LoVo (cell line): ENCODE measurements at places on chromosomes 3 and 15.

GRCh38 chr3:61522060-61522459 is 39.3 kb upstream of the PTPRG start:
- DNase-seq = no peak

DNA sequence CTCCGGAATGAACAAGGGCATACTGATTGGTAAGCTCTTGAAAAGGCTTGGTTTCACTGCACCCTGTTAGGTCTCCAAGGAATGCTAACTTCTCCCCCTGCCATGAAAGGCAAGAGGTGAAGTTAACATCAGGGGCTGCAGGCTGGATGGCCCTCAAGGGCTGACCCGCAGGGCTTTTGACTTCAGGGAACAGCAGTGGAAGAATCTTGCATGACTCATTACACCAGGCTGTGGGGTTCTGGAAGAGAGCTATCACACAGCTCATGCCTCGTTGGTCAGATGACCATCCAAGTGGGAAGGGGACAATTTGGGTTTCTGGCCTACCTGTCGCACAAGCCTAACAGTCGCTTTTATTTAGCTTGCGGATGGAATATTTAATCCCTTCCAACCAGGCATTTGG is 23.6 kb upstream of the ATG7 start:
- DNase-seq = no peak

DNA sequence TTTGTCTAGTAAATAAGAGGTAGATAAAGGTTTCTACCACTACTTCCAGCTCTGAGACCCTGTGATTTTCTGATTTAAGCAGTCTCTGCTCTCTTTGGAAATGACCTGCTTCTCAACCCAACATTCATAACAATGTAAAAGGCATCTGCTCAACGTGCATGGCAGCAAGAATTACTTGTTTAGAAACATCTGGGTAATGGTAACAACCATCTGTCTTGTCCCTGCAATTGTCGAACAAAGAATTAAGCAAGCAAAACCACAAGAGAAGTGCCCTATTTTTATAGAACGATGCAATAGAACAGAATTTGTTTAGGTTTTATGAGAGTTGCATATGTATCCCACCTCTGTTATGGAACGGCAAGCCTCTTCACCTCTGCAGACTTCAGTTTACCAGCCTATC is 7.1 kb upstream of the FSIP1 start:
- no peak for DNase-seq

DNA sequence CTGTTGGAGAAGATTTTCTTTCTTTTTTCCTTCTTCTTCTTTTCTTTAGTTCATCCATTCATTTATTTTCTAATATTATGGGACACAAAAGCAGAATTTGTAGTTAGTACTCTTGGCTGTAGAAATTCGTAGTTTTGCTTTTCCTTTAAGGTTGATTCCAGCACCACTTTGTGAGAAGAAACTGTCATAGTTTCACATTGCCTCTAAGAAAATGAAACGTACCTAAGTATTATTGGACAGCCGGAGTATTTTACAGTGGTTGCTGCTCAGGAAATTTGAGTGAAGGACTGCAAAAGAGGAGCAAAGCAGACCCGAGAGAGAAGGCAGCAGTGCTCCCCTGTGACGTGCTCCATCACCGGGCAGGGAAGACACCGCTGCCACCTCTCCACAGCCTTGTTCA is 48.1 kb downstream of the PLCL2 start:
- DNase-seq = no peak

GRCh38 chr3:73547427-73548248 is 77.1 kb downstream of the PDZRN3 start:
- DNase-seq = no peak

DNA sequence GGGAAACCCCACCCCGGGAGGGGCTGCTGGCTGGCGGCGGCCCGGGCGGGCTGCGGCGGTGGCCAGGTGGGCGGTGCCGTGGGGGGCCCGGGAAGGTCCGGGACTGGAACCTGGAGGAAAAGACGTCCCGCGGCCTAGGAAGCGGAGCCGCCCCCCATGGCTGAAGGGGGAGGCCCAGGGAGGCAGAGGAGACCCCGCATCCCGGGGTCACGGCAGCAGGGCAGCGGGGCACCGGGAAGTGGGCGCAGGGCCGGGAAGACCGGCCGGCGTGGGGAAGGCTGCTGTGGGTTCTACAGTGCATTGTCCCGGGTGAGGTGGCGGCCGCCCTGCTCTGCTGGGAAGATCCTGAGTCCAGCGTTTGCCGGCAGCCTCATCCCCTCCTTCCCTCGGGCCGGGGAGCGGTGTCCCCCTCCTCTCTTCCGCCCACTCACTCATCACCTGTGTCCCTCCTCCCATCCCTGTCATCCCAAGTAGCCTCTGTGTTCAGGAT is 525 bp upstream of the FSTL1 start:
- DNase-seq = no peak

GRCh38 chr3:73437828-73438227 is 186.9 kb downstream of the PDZRN3 start:
- DNase-seq = no peak

- no peak for DNase-seq
These were observed 173.8 kb downstream of the RPLP1 start for GRCh38 chr15:69626095-69627066.

GRCh38 chr3:97793420-97794019 is 28.3 kb upstream of the CRYBG3 start:
- peak; percentile 53 for DNase-seq

GRCh38 chr3:32200490-32200889 is 38.0 kb upstream of the CMTM8 start:
- DNase-seq = no peak

- no peak for DNase-seq
These were observed 131.0 kb downstream of the PDZRN3 start for GRCh38 chr3:73493543-73494308.

- no peak for DNase-seq
These were observed 65.0 kb upstream of the MEIS2 start for GRCh38 chr15:37165395-37165794.

GRCh38 chr3:10505791-10506585 is 602 bp upstream of the ATP2B2 start:
- DNase-seq = no peak

GRCh38 chr15:89898614-89899294 is 5.0 kb upstream of the AP3S2 start:
- DNase-seq = peak; percentile 65

DNA sequence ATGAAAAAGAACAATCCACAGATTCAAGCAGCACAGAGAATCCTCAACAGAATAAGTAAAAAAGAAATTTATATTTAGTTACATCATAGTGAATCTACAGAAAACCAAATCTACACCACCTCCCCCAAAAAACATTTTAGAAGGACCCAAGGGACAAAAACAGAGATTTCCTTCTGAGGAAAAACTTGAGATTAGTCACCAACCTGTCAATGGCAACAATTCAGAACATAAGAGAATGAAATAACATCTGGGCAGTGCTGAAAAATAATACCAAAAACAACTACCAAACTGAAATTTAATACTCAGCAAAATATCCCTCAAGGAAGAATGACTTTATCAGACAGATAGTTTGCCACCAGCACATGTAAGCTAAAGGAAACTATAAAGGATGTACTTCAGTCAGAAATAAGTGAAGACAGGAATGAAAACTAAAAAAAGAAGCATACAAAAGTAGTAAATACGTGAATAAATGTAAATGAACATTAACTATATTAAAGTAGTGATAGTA is 260.7 kb downstream of the ULK4 start:
- no peak for DNase-seq

DNA sequence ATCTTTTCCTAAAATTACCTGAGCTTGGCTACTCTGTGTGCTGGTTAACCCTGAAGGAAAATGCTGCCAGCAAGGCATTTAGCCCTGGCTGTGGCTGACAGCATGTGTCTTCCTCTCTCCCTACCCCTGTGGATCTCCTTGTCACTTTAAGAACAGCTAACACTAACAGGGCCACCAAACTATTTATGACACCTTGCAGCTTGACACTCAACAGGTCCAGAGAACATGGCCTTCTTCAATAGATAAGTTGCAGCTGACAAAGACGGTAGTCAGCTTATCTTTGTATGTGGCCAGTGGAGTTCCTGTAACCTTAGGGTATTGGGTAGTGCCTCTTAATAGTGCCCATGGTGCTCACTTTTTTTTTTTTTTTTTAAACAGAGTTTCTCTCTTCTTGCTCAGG is 32.0 kb upstream of the COPB2 start:
- no peak for DNase-seq

GRCh38 chr3:56296361-56296760 is 171.9 kb downstream of the ERC2 start:
- DNase-seq = no peak

DNA sequence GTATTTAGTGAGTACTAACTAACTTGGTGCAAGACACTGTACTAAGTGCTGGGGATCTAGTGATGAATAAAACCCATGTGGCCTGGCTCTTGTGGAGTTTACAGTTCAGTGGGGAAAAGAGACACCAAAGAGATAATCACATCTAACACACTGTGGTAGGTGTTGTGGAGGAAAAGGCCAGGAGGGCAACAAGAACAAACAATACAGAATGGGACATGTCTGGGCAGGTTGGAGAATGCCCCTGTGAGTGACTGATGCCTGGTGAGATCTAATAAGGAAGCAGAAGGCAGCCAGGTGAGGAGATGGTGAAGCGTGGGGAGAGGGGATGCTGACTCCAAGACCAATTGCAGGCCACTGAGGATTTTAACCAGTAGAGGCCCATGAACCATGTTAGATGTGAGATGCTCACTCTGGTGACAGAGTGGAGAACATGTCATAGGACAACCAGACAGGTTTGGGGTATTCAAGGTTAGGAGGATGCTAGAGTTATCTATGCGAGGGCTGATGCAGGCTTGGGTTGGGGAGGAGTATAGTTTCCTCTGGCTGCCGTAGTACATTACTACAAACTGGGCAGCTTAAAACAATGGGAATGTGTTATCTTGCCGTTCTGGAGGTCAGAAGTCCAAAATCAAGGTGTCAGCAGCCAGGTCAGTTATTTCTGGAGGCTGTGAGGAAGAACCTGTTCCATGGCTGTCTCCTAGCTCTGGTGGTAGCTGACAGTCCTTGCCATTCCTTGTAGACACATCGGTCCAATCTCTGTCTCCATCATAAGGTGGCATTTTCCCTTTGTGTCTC is 81.4 kb downstream of the ARNT2 start:
- peak; percentile 37 for DNase-seq

- DNase-seq = no peak
These were observed 32.2 kb downstream of the GRIP2 start for GRCh38 chr3:14507757-14508504.

DNA sequence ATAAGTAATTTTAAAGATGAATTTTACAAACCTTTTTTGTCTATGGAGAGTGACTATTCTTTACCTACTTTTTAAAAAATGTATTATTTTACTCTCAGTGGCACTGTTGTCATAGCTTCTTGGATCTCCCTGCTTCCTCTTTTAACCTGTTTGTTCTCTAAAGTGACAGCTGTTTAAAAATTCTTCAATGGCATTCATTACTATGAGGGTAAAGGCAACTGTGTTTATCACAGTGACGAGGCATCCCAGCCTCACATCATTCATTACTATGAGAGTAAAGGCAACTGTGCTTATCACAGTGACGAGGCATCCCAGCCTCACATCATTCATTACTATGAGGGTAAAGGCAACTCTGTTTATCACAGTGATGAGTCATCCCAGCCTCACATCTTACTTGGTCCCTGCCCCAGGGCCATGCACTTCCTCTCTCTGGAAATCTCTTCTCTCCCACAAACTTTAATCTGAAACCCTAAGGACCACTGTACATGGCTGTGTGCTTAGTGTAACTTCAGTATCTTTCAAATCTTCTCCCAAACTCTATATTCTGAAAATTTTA is 101.7 kb upstream of the ZNF717 start:
- no peak for DNase-seq

DNA sequence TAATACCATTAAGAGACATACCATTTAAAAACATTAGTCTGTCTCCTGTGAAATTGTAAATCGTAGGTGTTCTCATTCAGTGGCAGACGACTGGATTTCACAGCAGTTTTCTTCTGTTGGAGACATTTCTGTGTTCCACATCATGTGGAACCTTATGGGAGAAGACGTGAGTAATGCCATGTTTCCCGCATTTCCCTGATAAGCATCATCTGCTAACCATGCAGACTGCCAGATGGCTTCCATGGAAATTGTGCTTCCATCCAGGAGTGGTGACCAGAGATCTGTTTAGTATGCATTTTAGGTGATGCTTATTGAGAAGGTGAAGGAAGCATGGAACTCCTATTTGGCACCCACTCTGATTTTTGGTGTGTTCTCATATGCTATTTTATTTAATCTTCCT is 28.4 kb upstream of the ST3GAL6 start:
- no peak for DNase-seq

DNA sequence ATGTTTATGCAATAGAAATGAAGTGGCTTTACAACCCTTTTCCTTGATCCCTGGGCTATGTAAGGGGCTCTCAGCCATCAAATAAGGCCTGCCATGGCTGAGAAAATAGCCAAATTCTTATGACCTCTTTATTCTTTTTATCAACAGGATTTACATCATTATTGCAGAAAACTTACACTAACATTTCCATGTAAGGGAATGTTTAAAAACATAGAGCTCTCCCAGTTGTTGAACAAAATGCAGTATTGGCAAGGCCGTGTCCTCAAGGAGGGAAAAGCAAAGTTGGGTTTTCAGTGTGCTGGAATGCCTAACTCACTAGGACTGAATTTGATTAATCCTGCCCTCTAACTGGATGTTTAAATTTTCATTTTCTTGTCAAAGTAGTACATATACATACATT is 22.3 kb downstream of the NR2C2 start:
- no peak for DNase-seq

DNA sequence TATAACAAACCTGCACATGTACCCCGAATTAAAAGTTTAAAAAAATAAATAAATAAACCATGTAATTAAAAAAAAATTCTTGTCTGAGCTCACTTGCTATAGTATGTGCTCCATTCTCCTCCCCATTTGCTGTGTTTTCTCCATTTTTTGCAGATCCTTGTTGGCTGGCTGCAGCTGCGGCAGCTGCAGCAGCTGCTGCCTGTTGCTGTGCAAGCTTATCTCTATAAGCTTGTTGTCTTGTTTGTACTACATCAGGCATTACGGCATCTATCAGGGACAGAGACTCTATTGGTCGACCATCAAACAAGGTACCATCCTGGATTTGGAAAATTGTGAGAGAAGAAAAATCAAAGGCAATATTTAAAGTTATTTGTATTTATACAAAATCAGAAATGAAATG is 145.9 kb downstream of the TBL1XR1 start:
- DNase-seq = no peak

DNA sequence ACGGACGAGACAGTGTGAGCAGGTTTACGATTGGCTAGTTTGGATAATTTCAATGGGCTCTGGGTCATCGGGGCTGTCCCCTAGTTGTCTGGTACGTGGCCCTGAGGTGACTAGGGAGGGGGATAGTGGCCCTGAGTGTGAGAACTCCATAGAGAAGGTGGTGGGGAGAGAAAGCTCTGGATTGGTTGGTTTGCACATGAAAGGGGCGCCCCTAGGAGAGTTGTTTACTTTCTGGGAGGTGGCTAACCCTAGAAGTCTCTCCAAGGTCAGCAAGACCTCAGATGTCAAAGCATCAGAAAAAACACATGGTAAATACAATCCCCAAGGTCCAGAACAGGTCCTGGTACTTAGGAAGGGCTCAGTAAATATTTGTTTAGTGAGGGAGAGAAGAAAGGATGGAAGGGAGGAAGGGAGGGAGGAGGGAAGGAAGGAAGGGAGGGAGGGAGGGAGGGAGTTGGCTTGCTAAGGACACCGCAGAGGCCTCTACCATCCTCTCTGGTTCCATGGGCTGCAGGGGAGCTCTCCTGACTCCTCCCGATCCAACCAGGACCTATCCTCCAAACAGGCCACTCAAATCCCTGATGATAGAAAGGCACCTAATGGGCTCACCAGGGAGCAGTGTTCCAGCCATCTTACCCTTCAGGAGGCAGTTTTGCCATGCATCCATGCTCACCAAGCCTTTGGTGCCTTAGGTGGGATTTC is 3.0 kb upstream of the TRH start:
- DNase-seq = no peak
